ENCODE measurements at places on chromosomes 5 and 9.
A peak's percentile ranks its signal among the peaks of the same experiment; 100 is the strongest.

- no peak for DNase-seq
Observed at GRCh38 chr5:150112201-150113046, 26.1 kb upstream of the CSF1R start.

DNA sequence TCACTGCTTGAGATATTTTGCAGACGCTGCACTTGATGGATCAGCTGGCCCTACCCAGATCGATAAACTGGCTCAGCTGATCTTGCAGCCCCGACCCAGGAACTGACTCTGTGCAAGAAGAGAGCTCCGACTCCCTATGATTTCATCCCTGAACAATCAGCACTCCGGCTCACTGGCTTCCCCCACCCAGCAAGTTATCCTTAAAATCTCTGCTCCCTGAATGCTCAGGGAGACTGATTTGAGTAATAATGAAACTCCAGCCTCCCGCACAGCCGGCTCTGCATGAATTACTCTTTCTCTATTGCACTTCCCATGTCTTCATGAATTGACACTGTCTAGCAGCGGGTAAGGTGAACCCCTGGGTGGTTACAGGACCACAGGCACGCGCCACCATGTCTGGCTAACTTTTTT, 16.9 kb upstream of the NANS start:
- peak; percentile 25 for DNase-seq

DNA sequence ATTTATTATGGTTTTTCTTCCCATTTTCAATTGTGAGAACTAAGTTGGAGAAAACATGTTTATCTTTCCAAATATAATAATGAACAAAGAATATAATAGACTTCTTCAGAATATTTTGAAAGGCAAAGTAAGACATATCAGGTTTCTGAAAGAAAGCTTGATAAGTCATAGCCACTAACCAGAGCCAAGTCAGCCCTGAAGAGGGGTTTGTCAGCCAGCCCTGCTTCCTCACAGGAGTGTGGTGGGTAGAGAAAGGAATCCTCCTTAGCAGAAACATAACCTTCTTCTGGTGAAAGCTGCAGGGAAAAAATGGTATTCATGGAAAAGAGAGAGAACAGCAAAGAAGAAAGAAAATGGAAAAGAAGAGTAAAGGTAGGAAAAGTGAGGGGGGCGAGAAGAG, 93.4 kb downstream of the MPDZ start:
- no peak for DNase-seq

GRCh38 chr9:91151718-91152095, 210.0 kb downstream of the AUH start:
- no peak for DNase-seq

- no peak for DNase-seq
Observed at GRCh38 chr5:154836225-154836624, 14.2 kb downstream of the FAXDC2 start.

- DNase-seq: peak; percentile 45
Observed at GRCh38 chr5:169426784-169427183, 125.8 kb upstream of the SLIT3 start.

- no peak for DNase-seq
Observed at GRCh38 chr9:88216126-88216995, 78.1 kb upstream of the SPATA31C2 start.
